ENCODE measurements at places on chromosomes 16 and 17.

DNA sequence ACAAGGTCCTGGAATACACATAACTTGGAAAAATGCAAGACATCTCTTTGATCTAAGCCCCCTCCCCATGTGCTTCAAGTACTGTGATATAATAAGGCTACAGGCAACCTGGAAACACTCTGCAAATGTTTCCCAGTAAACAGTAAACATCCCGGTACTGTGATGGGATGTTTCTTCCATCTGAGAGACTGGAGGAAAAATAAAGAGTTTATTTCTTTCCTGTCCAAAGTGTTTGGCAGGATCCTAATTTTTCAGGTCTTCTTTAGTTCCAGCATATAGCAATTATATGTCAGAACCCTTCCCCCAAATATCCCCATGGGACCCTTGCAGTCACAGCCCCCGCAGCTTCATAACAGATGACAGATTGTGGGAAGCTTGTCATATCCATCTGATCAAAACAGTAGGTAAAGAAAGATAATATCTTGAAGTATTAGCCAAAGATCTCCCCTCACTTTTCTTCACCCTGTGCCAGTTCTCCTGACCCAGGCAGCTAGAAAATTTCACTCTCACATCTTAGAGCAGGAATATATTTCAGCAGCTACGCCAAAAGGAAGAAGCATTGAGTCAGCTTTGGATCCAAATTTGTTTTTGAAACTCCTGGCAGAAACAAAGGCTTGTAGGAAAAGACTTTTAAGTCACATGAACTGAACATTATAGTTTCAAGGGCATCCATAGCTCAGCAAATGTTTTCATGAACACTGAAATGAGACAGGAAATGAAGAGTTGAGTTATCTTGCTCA is 141.3 kb downstream of the HS3ST3A1 start:
- no peak for DNase-seq

DNA sequence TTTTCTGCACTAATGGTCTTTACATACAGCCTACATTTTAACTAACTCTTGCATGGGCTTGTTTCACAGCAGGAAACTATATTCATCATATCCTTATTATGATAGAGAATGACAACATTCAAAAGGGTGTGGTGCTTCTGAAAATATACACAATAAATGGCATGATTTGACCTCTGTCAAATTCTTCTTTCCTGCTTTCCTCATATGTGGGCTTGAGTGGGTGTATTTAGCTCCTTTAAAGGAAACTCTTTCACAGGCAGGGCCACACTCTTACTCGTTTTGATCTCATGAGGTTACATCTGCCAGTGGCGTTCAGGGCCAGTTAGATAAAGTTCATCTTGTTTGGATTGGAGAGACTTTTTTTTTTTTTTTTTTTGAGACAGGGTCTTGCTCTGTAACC is 6.1 kb downstream of the SLC35G3 start:
- no peak for DNase-seq

DNA sequence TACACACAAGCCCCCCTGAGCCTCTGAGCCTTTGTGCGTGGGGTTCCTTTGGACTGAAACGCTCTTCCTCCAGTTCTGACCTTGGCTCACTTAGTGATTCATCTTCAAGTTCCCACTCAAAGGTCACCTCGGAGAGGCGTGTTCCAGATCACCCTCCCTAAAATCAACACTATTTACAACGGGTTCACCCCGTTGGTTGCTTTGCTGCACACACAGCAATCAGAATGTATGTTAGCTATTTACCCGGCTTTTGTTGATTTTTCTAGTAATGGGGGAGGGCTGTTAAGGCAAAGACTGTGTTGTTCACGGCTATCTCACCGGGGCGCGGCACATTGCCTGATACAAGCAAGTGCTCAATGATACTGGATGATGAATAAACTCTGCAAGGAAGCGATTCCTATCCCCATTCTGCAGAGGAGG is 977 bp downstream of the NAGPA start:
- no peak for DNase-seq

DNA sequence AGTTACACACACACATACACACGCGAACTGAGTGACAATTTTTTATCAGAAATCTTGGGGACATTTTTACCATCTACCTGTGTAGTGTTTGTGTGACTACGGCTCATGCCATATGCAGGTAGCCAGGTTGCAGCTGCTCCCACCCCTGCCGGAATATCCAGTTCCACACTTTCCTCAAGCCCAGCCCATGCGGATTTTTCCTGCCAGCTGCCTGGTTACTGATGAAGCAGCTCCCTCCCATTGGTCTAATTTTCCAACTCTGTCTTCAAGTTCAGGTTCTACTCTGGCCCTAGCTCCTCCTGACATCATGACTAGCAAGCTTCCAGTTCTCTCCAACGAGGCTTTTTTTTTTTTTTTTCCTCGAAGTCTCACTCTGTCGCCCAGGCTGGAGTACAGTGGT is 4.8 kb downstream of the GSG1L2 start:
- DNase-seq, result no peak

- no peak for DNase-seq
These were observed 628.3 kb upstream of the CDH8 start for GRCh38 chr16:62664566-62664965.

DNA sequence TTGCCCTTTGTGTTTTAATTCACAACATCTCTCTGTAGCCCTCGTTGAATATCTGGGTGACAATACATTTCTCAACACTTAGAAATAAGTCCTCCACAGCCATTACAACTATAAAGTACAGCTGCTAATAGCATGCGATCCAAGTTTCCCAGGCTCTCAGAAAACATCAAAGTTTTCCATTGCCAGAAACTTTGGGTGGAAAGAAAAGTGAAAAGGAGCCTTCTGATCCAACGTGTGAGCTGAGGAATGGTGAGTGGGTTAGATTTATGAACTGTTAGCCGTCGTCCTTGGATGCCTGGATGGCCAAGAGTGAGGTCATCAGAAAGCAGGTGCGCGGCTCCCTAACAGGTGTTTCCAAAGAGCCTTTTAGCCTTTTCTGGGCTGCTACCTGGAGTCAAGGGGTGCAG is 258.0 kb downstream of the PMP22 start:
- DNase-seq, result no peak

GRCh38 chr17:59149841-59150511 is 5.0 kb downstream of the SKA2 start:
- DNase-seq, result no peak

DNA sequence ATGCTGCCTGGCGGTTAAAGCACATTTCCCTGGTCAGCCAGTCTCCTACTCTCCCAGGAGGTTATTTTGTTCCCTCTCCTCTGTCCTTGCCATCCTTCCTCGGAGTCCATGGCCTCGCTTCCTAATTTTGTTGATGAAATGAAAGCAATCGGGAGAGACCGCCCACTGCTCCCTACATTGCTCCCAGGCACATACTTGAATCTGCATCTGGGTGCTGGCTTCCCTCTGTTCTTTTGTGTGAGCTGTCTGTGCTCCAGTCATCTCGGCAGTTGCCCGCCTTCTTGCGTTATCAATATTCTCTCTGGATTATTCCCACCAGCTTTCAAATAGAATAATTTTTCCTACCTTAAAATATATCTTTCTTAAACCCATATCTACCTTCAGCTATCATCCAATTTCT is 11.1 kb downstream of the KRT23 start:
- DNase-seq, result no peak

DNA sequence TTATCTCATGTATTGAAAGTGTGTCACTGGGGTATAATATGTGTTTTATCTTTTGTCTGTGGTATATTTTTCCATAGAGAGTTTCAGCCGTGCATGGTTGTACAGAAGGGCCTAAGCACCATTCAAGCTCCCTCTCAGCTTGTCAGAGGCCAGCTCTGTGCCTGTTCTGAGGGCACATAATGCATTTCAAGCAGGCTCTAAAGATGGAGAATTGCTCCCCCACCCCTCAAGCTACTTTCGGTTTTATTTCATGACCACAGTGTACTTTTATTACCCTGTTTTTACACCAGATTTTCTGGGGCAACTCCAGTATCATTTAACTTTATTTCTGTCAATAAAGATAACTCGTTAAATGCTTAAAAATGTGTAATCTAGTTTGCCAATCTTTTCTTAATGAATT is 131.7 kb downstream of the SHISA6 start:
- DNase-seq, result no peak

DNA sequence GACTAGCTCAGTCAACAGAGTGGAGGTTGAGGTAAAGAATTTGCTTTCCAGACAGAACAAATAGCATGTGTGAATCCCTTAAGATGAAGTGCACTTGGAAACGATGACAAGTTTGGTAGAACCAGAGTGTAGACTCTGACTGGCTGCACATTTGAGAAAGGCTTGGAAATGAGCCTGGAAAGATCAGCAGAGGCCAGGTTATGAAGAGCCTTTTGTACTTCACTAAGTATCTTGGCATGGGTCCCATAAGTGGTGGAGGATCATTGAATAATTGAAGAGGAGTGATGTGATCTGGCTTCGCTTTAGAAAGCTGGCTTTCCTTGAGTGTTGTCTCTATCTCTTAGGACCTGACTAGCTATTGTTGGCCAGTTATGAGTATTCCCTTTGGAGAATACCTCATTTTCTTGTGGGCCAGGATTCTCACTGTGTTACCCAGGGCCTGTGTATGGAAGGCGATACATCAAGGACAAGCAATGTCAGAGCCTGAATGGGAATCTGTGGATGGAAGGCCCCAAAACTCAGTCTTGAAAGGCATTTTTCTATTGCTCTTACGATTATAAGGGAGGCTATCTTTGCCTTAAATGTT is 329.8 kb downstream of the UTP18 start:
- DNase-seq, result no peak

DNA sequence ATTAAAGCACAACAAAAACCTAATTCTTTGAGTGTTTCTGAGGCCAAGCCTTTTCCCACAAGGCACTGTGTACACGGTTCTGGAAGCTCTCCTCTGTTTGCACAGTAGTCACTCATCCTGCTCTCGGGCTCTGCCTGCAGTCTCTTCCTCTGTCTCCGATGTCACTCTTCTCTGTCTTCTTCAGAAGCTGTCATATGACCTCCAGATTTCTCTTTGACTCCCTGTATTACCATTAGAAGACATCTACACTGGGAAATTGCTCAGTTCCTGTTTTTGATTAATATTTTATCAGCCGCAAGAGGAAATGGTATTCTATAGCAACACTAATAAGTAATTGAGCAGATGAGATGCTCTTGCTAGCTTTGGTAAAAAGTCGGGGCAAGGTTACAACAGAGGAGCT is 422.9 kb downstream of the WWOX start:
- DNase-seq, result no peak

DNA sequence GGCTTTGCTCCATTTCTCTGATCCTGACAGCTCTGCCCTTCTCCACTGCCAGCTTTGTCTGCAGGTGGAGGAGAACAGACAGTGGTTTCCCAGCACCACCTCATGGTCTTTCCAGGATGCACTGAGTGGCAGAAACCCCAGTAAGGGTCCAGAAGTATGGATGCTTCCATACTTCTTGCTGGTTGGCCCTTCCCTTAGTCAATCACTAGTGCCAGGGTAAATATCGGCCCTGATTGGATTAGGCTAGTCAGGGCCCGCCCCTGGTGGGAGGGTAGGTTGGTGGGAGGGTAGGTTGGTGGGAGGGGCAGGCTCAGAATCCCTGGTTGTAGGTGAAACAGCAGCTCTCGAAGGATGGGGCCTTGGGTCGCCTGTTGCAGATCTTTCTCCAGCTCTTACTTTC is 10.2 kb downstream of the RNF213 start:
- DNase-seq, result no peak

- peak; percentile 46 for DNase-seq
These were observed 91.8 kb downstream of the RGS9 start for GRCh38 chr17:65228734-65229620.

DNA sequence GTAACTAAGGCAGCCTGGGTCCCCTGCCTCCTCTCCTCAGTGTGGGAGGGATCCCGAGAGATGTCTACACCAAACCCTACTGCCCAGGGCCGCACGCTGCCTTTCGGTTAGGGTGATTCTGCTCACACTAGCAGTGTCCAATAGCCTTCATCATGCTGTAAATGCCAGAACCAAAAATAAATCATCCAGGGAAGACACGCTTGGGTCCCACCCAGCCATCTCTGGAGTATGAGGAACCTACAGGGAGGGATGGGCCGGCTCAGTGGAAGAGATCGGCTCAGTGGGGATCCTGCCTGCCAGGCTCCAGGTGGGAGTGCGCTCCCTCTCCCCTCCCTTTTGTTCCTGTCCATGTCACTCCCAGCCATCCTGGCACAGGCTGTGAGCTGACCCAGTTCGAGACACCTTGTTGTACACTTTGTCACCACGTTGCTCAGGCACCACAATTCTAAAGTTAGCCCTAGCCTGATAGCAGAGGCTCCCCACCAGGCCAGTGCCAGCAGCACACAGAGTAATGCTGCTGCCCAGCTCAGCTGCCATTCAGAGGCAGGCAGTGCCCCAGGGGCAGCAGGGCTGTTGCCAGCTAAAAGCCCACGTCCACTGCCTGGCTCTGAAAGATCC is 24.5 kb downstream of the PEMT start:
- DNase-seq, result no peak

- no peak for DNase-seq
These were observed 944.5 kb upstream of the SOX9 start for GRCh38 chr17:71176331-71176730.

DNA sequence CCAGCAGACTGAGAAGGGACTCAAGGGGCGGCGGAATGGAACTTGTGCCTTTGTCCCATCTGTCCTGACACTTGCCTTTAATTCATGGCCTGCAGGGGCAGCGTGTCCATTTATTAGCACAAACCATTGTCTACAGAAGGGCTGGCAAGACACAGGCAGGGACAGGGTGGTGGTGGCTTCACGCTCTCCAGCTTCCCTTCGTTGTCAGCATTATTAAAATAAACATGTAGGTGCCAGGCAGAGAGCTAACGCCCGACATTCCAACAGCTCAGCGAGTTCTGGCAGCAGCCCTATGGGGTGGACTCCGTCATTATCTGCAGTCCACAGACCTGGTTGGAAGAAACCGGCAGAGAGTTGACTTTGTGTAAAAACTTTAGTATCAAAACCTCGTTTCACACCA is 16.3 kb downstream of the DNAI2 start:
- DNase-seq, result no peak

DNA sequence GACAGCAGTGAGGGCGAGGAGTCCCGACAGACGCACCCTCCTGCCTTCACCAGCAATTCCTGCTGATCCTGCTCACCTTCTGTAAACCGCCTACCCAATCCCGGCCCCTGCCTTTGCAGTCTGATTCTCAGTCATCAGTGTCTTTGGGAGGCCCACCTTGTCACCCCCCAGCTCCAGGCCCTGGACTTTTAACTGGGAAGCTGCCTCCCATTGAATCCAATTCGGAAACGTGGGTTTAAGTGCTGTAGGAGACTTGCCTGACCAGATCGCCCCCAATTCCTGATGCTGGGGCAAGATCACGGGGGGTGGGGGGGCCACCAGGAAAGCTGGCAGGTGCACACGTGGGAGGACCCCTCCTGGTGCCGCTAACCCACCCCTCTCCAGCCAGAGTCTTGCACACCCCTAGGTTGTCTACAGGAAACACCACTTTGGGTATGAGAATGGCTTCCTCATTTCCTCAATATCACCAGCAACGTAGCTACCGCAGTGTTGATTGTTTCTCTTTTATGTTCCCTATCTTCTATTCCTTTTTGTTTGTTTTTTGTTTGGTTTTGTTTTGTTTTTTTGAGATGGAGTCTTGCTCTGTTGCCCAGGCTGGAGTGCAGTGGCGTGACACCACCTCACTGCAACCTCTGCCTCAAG is 46.6 kb upstream of the CMIP start:
- no peak for DNase-seq

DNA sequence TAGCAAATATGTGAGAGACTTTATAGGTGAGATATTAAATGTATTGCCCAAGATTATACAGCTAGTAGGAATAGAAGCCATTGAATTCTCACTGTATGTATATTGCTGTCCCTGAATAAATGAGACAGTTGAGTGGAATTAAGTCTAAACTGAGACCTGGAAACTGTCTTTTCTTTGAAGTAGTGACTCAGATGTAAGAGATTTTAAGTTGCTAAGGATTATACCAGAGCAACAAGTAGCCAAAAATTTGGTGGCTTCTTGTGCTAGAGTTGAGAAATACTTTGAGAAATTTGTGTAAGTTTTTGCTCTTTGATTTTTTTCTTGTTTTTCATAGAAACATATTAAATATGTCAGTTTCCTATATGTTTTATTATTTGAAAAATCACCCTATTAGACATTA is 58.7 kb downstream of the TANC2 start:
- DNase-seq, result no peak
